Tracheal epithelial cell (primary cell): ENCODE measurements at places on chromosomes 7 and 10. TPM values are rescaled to one million over a fixed set of nuclear protein-coding genes. Genes with fewer than 3 reads are reported as not detected.

RET gene
- total RNA-seq, result 0.21 and 1.2 TPM in 2 replicates

MYOF gene
- total RNA-seq, result 167 and 198 TPM in 2 replicates

PRPS1L1 gene
- not detected in 2 replicates for total RNA-seq

PAPOLB gene
- not detected in 2 replicates for total RNA-seq

PCGF5 gene
- 22.7 and 27.7 TPM in 2 replicates for total RNA-seq

ELFN1 gene
- total RNA-seq, result not detected in 2 replicates

NANOS1 gene
- total RNA-seq, result 0.64 and 1.7 TPM in 2 replicates

SLC18A3 gene
- total RNA-seq, result not detected in 2 replicates

OLAH gene
- 5.5 and 15.8 TPM in 2 replicates for total RNA-seq

OR2A12 gene
- under 0.01 TPM in 1 of 2 replicates, not detected in the other for total RNA-seq

MMP21 gene
- not detected in 2 replicates for total RNA-seq

TNRC18 gene
- 27.5 and 40.9 TPM in 2 replicates for total RNA-seq

IGF2BP3 gene
- 7.5 and 26.0 TPM in 2 replicates for total RNA-seq

PTPN12 gene
- 33.5 and 43.6 TPM in 2 replicates for total RNA-seq

KCNIP2 gene
- total RNA-seq, result not detected in 2 replicates

AGR2 gene
- total RNA-seq, result 9.2 and 279 TPM in 2 replicates

NKX2-3 gene
- total RNA-seq, result not detected in 2 replicates

CFAP46 gene
- 0.24 TPM in 1 of 2 replicates, not detected in the other for total RNA-seq

GPR26 gene
- total RNA-seq, result not detected in 2 replicates

NRG3 gene
- total RNA-seq, result under 0.01 TPM in 1 of 2 replicates, not detected in the other

UNC5B gene
- total RNA-seq, result 14.0 and 64.6 TPM in 2 replicates

DGKI gene
- 4.1 TPM in 1 of 2 replicates, not detected in the other for total RNA-seq

MMD2 gene
- not detected in 2 replicates for total RNA-seq

AGAP6 gene
- 2.6 and 2.9 TPM in 2 replicates for total RNA-seq

DDX56 gene
- 78.3 and 79.3 TPM in 2 replicates for total RNA-seq

AGBL3 gene
- total RNA-seq, result 0.64 and 0.96 TPM in 2 replicates

PDK4 gene
- total RNA-seq, result 0.48 and 0.64 TPM in 2 replicates

RAB11FIP2 gene
- total RNA-seq, result 8.0 and 10.2 TPM in 2 replicates

POU6F2 gene
- total RNA-seq, result not detected in 2 replicates

TMEM273 gene
- total RNA-seq, result 0.48 TPM in 1 of 2 replicates, not detected in the other

TRIL gene
- not detected in 2 replicates for total RNA-seq

CHCHD2 gene
- total RNA-seq, result 430 and 442 TPM in 2 replicates

ATOH7 gene
- not detected in 2 replicates for total RNA-seq

KCNH2 gene
- total RNA-seq, result 0.21 and 0.24 TPM in 2 replicates

ZNF316 gene
- total RNA-seq, result 15.6 and 19.0 TPM in 2 replicates

PLXDC2 gene
- total RNA-seq, result 3.4 and 5.5 TPM in 2 replicates

COL17A1 gene
- 460 and 856 TPM in 2 replicates for total RNA-seq

TMEM229A gene
- total RNA-seq, result not detected in 2 replicates

CRHR2 gene
- total RNA-seq, result not detected in 2 replicates

WNT8B gene
- not detected in 2 replicates for total RNA-seq

ENTPD1 gene
- under 0.01 TPM in 1 of 2 replicates, not detected in the other for total RNA-seq

EPHA1 gene
- 40.7 and 52.5 TPM in 2 replicates for total RNA-seq

CUZD1 gene
- total RNA-seq, result 0.48 and 0.64 TPM in 2 replicates

CCDC186 gene
- 14.1 and 19.0 TPM in 2 replicates for total RNA-seq

HOXA13 gene
- not detected in 2 replicates for total RNA-seq

NIPSNAP2 gene
- total RNA-seq, result 43.6 and 80.8 TPM in 2 replicates

IFIT2 gene
- 0.21 and 6.3 TPM in 2 replicates for total RNA-seq

PRKG1 gene
- 0.24 and 0.43 TPM in 2 replicates for total RNA-seq

TMEM236 gene
- not detected in 2 replicates for total RNA-seq

HEPACAM2 gene
- total RNA-seq, result not detected in 2 replicates

PODXL gene
- total RNA-seq, result 0.21 and 0.72 TPM in 2 replicates

CYP2C18 gene
- 0.24 and 1.1 TPM in 2 replicates for total RNA-seq

CALN1 gene
- total RNA-seq, result under 0.01 TPM in 1 of 2 replicates, not detected in the other

UTF1 gene
- not detected in 2 replicates for total RNA-seq

LRRC18 gene
- not detected in 2 replicates for total RNA-seq

PNLIPRP1 gene
- total RNA-seq, result not detected in 2 replicates
